Skeletal muscle cell (primary cell): ENCODE measurements at places on chromosomes 5 and 9.

DNA sequence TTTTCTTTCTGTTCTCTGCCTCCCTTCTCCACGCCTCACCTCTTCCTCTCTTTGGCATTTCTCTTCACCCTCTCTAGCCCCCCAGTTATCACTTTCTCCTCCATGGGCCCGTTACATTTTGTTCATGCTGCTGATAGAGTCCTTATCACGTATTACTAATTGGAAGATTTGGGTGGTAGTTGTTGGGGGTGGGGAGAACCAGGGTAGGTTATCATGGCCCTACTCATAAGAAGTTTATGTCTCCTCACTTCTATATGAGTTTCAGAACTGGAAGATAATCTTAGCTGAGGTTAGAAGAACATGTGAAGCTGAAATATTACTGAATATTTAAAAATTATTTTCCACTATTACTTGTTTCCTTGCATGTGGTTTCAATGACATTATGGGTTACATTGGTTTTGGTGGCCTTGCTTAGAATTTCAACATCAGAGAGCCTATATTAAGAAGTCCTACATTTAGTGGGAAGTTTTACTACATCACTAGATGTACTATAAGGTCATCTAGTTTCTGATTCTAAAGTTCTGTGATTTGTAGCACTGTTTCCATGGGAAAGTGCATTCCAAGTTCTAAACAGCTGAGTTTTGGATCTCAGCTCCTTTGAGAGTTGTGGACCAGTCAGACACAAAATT, 36.8 kb downstream of the PIP5K1B start:
- no peak for DNase-seq

DNA sequence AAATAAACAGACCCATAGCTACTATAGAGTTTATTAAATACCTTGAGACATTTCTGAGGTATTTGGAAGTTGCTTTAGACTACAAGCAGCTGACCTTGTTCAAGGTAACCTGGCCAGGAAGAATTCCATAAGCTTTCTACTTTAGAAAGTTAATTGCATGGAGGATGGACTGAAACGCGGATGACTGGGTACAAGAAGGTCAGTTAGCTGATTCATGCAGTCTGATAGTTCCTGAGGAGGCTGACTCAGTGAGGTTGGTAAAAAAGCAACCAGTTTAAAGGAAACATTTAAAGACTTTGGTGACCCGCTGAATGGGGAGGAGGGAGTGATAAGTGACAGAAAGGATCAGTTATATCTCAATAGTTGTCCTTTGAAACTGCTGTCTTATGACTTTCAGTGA, 670.1 kb upstream of the CDH9 start:
- no peak for DNase-seq

DNA sequence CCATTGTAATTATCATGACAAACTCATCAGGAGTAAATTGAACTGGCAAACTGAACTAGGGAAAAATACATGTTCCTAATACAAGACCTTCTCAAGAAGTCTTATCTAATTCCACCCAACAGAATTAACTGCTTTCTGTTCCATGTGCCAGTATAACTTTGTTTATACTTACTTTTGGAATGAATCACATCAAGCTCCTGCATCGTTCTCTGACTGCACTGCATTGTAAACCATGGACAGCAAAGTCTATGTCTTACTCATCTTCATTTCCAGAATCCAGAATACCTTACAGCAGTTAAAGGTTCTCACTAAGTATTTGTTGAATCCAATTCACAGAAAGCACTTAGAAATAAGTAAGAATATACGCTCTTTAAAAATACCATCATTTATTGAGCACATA, 102.8 kb downstream of the PLK2 start:
- peak; percentile 4 for DNase-seq

- DNase-seq, result no peak
Measured at GRCh38 chr9:74736646-74737045, 151.1 kb downstream of the TRPM6 start.
